ENCODE measurements at places on chromosomes 5 and 9.

- DNase-seq = no peak
Observed at GRCh38 chr9:124849801-124850200, 3.5 kb upstream of the WDR38 start.

GRCh38 chr9:22005702-22006606 lies 3.2 kb downstream of the CDKN2B start:
- DNase-seq = no peak

- no peak for DNase-seq
Observed at GRCh38 chr5:106876665-106877194, 794.0 kb downstream of the EFNA5 start.

- no peak for DNase-seq
Observed at GRCh38 chr5:43981556-43981955, 378.6 kb downstream of the NNT start.

- no peak for DNase-seq
Observed at GRCh38 chr5:27221410-27221809, 183.0 kb upstream of the CDH9 start.

- DNase-seq = no peak
Observed at GRCh38 chr9:79623799-79624721, 52.3 kb downstream of the TLE4 start.

DNA sequence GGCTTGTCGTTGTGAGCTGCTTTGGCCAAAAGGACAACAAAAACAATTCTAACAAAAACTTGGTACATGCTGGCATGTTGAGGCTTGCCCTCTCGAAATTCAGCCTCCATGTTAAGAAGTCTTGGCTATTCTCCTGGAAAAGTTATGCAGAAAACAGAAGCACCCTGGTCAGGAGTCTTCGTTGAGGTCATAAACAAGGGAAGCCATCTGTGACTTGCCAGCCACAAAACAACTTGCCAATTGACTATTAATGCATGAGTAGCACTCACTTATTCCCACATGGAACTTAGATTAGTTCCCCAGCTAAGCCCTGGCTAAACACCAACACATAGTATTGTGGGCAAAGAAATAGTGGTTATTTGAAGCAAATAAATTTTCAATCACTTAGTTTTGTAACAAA lies 521.0 kb upstream of the CHD1 start:
- DNase-seq = no peak
